Left renal pelvis (tissue), 4 donors: ENCODE measurements at places on chromosomes 7 and 10.

DNA sequence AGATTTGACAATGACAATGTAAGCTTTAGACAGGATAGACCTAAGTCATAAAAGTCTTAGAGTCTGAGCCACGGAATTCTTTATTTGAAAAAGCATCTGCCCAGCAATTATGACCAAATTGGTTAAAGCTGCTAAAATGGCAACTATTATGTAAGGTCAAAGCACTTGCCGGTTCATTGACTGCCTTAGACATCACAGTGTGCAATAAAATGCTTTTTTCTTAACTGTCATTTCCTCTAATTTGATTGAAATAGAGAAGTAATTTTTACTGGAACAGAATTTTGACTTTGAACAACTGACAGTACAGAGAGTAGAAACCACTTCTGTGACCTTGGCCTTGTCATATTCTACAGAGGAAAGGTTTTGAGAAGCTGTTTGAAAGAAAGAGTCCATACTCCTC, 142.9 kb downstream of the THSD7A start:
- DNase-seq = no peak

DNA sequence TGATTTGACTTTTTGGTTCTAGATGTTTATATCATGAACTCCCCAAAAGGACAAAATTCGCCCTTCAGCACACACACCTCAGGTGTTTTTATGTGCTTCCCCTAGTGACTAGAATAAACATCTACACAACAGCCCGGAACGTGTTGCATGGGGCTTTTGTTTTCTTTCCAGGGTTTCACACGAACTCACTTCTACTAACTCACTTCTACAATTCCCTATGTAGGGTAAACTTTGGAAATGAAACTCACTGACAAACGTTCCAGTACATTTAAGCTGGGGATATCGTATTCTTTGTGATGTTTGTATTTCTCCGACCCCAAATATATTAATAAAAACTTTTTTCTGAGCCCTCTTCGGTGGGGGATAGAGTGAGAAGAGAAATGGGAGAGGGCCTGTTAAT, 1.4 kb downstream of the TRA2A start:
- DNase-seq = peak; percentile 54

- DNase-seq = no peak
These were observed 229.0 kb downstream of the STK31 start for GRCh38 chr7:23938937-23939552.

- no peak for DNase-seq
These were observed 18.9 kb upstream of the NRBF2 start for GRCh38 chr10:63114031-63114814.

DNA sequence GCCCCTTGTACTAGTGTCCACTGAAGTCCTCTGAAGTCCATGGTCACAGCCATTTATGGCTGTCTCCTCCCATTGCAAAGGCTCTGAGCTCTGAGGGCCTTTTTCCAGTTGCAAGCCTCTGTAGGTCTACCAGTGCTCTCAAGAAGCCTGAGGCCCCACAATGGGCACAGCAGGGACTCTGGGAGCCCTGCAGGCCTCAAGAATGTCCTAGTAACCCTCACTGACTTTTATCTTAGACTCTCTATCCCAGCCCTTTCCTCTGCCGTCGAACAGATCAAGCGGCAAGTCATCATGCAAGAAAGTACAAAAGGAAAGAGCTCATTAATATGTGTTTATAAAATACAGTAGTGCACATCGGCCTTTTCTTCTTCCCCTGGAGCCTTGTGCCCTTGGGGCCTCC, 23.4 kb downstream of the VWA2 start:
- DNase-seq = no peak

DNA sequence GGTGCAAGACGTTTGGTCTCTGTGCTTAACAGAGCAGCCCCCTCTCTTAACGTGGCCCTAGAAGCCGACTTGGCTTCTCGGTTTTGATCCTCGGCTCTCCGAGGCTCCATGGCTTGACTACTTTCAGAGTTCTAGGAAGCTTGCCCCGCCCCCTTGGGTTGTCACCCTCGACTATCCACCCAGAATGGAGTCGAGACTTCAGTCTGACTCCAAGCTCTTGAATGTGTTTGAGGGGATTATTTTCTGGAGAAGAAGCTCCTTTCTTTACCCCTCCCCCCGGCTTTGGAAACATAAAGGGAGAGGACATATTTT, 448 bp downstream of the SEC24C start:
- no peak for DNase-seq

- no peak for DNase-seq
These were observed 21.6 kb downstream of the SMKR1 start for GRCh38 chr7:129523924-129524323.

GRCh38 chr7:1369916-1370657, 89.2 kb downstream of the MICALL2 start:
- DNase-seq = no peak

DNA sequence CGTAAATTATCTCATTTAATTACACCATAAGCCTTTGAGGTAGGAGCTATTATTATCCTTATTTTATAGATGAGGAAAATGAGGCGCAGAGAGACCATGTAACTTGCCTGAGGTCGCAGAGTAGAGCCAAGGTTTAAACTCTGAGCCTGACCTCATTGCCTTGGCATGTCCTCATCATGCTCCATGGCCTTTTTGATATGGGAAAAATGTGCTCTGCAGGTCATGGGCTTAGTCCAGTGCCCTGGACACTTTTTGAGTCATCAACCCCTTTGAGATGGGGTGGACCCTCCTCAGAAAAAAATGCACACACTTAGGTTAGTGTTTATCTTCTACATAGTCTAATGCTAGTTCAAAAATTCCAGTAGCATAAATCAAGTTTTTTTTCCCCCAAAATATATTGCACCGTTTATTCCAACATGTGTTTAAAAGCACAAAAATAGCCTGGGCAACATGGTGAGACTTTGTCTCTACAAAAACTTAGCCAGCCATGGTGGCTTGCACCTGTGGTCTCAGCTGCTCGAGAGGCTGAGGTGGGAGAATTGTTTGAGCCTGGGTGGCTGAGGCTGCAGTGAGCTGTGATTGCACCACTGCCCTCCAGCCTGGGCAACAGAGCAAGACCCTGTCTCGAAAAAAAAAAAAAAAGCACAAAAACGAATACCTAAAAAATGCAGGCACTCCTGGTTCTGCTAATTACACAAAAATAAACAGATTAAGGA, 28.6 kb upstream of the TMEM178B start:
- no peak for DNase-seq
